Right ventricle myocardium inferior (tissue), 1 donor: ENCODE measurements at places on chromosomes 16 and 17. TPM values are rescaled to one million over a fixed set of nuclear protein-coding genes. Genes with fewer than 3 reads are reported as not detected.

GRCh38 chr17:36544044-36544306, 744 bp upstream of the GGNBP2 start:
- no peak for DNase-seq

Gene GJD3
- total RNA-seq: 0.92 TPM

DNA sequence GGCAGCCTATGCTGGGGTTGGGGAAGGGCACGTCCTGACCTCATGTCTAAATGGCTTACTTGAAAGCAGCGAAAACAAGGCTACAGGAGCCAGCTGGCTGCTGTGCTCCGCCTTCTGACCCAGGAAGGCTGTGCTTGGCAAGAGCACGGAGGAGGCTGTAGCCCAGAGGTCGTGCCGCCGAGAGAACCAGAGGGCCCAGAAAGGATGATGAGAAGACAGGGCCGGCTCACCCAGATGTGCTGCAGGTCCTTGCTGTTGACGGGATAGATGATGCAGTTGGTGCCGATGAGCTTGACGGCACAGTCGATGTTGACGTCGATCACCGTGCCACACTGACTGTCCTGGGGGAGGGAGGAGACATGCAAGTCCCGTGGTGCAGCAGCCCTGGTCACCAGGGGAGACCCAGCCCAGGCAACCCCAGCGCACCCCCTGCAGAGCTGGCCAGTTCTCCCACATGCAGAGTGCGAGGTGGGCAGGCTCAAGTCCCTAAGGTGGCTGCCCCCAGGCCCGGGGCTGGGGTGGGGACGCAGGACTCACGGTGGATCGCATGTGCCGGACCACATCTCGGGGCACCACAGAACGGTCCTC, 20.7 kb downstream of the SPHK1 start:
- DNase-seq: peak; percentile 82

Gene KCNAB3
- total RNA-seq: 0.32 TPM

DNA sequence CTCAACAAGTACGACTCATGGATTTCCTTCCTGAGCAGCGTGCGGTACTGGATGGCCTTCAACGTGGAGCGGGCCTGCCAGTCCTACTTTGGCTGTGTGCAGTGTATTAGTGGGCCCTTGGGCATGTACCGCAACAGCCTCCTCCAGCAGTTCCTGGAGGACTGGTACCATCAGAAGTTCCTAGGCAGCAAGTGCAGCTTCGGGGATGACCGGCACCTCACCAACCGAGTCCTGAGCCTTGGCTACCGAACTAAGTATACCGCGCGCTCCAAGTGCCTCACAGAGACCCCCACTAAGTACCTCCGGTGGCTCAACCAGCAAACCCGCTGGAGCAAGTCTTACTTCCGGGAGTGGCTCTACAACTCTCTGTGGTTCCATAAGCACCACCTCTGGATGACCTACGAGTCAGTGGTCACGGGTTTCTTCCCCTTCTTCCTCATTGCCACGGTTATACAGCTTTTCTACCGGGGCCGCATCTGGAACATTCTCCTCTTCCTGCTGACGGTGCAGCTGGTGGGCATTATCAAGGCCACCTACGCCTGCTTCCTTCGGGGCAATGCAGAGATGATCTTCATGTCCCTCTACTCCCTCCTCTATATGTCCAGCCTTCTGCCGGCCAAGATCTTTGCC, 9.0 kb downstream of the HAS3 start:
- peak; percentile 43 for DNase-seq

- DNase-seq: no peak
These were observed at the start of gene CLDN6 for GRCh38 chr16:3017794-3018506. TSS of gene CLDN6 (minus strand) at chr16:3018183. CDS start at chr16:3016021, 2,162 bp downstream.

GRCh38 chr16:11556945-11557720, 29.6 kb downstream of the LITAF start:
- no peak for DNase-seq

DNA sequence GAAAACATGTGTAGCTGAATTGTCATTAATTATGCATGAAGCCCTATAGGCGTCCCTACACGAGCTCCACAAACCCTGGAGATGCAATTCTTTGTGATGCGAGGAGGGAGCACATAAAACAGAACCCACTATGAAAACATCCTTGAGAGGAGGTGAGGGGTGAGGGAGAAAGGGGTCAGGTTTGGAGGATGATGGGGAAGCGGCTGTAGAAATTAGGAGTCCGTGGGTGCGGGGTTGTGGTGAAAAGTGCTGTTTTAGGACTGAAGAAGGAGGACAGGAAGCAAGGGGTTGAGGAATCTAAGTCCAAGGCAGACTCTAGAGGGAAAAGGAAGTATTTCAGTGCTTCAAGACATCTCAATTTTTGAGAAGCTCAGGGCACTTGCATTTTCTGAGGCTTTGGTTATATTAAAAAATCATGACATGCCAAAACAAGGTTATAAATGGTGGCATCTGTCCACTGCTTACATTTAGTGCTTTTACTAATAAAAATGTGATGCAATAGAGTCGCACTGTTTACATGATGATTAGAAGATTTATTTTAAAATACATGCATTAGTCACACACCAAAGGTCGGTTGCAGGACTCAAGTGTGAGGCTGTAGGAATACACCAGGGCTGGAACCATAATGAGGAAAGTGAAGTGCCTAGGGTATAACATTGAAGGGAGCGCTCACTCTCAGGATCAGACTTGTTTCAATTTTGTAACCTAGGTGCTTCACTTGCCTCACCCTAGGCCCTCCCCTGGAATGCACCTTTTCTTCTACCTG, 379.5 kb downstream of the HS3ST4 start:
- no peak for DNase-seq

- no peak for DNase-seq
These were observed 14.4 kb upstream of the ABCC3 start for GRCh38 chr17:50620237-50620636.

DNA sequence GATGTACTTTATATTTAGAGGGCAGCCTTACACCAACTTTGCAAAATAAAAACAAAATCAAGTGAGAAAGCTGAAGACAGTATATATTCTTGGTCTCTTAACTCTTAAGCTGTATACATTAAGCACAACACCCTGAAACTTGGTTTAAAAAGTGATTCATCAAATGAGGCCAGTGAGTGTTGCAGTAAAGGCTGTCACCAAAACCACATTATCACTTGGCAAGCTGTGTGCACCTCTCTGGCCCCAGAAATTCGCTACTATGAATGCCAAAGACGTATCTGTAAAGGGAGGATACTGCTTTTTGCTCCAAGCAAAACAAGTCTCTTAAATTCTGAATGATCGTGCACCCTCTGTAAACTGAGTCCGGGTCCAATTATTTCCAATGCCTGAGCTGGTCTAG, 163.9 kb downstream of the ZFHX3 start:
- no peak for DNase-seq
